GM13977 (cell line): ENCODE measurements at places on chromosomes 6 and 20.
A peak's percentile ranks its signal among the peaks of the same experiment; 100 is the strongest.

DNA sequence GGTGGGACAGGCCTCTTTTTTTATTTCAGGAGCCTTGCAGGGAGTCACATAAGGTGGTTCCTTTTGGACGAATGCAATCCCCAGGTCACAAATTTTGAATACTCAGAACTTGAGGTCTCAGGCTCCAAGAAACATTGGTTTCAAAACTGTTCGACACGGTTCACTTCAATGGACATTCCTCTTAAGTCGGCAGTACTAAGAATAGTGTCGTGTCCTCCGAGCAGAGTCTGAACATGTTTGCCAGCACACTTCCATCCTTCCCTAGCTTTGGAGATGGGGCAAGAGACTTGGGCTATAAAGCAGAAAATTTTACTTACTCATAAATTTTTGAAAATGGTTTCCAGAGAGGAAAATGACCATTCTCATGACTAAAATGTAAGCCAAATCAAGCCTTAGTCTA is 265.4 kb downstream of the THBS2 start:
- no peak for DNase-seq

- DNase-seq = no peak
Measured at GRCh38 chr20:41200446-41201202, 63.3 kb downstream of the PLCG1 start.

DNA sequence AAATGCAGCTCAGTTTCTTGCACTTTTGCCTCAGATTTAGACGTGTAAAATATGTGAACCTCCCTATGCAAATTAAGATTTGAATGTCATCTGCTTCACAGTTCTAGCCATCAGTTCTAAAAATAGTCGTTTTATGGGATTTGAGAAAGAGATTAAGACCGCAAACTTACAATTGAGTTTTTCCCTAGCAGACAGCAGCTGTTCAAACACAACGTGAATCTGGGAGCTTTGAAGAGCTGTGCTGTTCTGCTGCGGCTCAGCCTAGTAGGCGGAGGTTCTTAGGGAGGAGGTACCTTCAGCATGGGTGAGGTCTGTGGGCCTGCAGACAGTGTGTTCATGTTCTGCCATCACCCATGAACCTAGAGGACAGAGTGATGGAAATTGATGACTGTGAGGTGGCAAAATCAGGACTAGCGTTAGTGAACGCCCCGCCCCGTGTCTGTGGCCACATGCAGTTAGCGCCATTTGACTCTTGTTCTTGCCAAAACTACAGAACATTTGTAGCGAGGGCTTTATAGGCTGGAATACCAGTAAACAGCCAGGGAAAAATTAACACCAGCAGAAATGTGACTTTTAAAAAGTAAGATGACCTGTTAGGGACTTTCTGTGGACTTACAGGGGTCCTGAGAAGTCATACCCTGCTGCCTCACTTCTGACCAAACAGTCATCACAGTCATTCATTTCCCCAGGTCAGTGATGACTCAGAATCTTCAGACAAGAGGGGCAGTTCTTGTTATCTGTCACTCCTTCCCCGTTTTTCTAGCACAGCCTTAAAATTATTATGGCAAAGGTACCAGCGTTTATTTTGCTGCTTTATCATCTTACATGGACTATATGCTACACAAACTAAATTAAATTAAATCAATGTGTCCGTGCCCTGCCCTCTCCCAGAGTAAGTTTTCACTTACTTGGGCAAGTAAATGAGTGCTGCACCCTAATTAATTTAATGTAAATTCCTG is 84.3 kb upstream of the TMEM181 start:
- DNase-seq = peak; percentile 86

- DNase-seq = no peak
Measured at GRCh38 chr20:15278041-15278440, 940.6 kb upstream of the FLRT3 start.

DNA sequence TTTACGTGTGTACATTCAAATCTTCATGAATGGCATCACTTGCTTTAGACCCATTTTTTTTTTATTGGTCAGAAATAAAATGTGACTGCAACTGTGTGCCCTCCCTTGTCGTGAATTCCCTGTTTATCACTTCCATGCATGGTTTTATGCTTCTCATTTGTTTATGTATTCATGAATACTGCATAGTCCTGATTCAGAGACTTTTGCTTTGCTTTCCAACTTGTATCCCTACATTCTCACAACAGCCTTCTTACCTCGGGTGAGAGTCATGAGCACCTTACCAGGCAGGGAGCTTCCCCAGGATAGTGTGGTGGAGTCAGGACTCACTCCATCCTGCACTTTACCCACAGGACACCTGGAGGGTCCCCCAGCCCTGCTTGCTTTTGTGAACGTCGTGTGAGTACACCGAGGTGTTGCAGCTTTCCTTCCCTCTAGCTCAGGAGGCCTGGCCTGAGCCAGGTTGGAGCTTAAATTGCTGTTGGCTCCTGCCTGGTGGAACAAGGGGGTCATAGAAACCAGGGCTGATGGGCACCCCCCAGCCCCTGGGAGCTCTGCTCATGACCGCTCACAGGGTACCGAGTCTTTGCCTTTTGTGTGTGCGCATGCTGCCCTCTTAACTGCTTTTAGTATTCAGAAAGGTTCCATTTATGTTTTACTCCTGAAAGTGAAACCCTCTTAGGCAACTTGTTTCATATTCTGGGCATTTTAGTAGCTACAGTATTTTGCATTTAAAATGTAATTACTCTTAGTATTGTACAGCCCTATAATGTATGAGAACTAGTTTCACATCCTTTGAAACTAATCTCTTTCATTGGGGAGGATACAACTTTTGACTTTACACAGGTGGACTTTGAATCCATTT is 66.0 kb downstream of the CDS2 start:
- no peak for DNase-seq

DNA sequence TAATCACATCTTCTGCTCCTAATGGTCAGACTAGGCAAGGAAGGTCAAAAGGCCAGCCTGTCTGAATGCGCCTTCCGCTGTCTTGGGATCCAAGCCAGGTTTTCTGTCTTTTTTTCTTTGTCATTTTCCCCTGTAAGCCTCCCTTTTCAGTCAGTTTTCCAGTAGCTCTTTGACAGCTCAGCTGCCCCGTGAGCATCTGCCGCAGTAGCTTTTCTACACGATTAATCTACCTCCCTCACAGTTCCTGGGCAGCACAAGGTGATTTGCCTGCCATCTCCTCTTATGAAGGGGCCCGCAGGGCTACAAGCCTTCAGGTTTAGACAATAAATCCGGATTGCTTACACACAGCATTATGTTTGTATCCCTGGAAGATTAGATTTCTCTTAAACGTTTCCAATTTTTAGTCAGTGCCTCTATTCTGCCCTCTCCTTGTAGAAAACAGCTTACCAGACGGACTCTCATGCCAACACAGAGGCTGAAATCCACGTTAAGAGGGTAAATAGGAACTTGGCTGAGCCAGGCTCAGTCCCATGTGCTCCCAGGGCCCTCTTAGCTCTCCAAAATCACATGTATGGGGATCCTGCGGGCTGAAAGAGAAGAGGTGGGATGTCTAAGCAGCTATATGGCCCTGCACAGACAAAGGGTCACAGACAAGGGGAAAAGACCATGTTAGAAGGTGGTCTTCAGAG is 77.2 kb downstream of the LY86 start:
- DNase-seq = no peak

GRCh38 chr20:50027611-50028105 is 44.9 kb downstream of the SNAI1 start:
- no peak for DNase-seq
